ENCODE measurements at places on chromosomes 6 and 20.

DNA sequence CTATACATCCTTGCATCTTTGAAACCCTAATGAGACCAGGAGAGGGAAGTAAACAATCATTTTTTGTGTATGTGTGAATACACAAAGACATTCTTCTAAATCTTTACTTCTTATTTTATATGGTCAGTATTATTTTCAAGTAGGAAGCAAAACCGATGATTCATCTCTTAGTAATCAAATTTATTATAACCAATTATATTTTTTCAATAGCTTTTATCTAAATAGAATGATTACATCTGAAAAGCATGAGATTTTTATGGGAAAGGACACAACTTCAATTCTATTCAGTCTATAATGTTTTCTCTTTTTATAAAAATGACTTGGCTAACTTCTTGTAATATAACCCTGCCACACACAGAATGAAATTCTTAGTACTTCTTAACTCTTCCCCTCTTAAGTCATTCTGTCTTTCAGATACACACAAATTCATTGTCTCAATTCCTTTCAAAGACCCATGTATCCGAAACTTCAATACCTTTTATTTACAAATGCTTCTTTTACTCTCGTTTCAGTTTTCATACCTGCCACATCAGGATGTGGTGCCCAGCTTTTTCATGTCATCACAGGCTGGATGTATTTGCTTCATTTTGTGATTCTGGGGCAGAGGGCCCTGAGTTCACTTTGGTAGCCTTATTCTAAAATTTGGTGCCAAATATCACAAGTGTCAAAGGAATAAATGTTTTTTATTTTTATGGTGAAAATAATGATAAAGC is 227.0 kb downstream of the PHF3 start:
- no peak for DNase-seq

DNA sequence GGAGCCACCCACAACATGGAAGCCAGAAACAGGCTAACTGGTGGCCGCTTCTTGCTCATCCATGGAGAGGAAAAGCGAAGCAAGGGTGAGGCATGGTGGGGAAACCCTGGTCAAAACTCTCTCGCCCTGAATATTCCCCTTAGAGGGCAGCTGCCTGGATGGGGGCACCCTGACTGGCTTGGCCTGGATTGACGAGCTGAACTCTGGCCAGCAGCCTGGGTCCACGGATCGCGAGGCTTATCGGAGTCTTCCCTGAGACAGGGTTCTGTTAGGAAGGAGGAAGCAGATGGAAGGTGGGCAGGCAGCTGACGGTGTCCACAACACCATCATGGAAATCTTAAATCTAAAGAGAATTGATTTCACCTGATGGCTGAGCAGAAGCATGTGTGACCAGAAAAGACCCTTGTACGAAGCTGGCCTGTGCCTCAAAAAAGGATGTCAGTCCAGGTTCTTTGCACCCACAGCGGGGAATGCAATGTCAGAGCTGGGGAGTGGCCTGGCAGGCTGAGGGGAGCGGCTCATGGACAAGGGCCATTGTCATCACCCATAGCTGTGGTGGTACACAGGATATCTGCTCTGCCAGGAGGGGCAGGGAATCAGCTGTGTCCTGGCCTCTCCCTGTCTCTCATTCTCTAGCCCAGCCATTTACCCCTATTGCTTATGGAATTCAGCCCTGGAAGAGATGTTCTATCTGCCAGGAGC is 109.4 kb upstream of the SNX9 start:
- no peak for DNase-seq

DNA sequence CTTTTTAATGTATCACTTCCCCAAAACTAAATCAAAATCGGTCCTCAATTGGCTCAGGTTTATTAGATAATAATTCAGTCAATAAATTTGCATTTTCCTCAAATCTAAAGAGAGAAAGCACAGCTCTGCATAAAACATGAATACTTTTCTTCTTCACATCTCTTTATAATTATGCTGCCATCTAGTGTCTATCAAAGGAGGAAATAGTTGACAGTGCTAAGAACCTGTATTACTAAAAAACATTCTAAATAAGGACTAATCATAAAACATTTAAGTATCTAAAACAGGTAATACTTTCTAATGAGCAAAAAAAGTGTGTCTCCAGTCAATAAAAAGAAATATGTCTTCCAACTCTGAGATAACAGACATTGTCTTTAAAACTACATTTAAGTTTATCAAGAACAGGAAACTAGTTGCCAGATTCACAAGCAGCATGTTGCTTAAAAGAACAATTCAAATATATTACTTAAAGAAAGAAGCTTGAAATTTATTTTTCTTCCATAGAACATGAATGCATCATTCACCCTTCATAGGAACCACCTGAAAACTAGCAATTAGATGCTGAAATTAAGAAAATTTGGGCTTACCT is 56.5 kb upstream of the DST start:
- DNase-seq, result no peak

DNA sequence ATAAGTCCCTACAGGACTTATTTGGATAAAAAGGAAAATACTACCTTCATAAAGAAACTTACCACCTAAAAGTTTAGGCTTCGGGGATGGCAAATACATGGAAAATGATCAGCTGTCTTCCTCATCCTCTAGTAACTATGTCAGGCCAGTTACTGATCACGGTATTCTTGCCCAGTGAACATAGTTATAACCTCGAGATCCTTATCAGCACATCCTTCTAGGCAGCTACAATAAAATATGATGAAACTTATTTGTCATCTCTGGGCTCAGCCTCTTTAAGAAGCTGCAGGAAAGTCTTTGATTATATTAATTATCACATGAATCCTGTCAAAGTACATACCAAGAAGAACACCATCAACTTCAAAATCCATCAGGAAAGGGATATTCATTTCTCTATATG is 41.8 kb downstream of the SF3B5 start:
- DNase-seq, result no peak

DNA sequence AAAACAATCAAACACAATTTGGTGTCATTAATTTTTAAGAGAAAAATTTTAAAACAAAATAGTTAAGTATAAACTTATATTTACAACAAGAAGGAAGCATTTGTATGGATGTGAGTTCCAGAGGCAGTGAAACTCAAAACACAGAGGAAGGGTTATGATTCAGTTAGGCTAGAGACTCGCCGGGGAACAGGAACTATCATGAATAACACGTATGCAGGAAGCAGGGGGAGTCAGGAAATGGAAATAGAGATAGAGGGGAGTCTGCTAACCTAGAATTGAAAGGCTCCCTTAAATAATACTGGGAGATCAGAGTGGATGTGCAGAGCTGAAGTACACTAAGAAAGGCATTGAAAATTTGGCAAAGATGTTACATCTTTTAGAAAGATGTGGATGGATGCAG is 14.2 kb upstream of the HLA-DRB1 start:
- no peak for DNase-seq

GRCh38 chr6:27706431-27706830 is 205.8 kb downstream of the OR2B2 start:
- no peak for DNase-seq

DNA sequence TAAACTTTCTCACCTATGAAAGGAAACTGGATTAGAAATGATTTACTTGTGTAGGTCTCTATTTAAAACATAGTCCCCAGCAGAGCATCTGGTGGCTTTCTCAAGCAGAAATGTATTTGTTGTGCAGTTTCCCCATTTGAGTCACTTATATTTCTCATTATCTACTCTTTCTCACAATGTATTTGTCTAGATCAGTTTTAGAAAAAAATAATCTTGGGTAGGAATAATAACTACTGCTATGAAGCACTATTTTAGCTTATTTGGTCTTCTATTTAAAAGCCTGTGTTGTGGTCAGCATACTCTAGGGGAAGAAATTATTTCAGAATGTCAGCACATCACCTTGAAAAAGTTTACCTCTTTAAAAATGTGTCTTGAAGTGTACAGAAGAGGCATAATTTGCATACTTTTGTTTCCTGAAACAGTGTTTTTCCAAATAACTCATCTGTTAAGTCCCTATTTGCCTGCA is 60.9 kb upstream of the PRL start:
- DNase-seq, result no peak

GRCh38 chr6:38876475-38876874 is 161.4 kb downstream of the DNAH8 start:
- DNase-seq, result no peak

GRCh38 chr20:3146732-3147341 is 12.8 kb downstream of the FASTKD5 start:
- no peak for DNase-seq

DNA sequence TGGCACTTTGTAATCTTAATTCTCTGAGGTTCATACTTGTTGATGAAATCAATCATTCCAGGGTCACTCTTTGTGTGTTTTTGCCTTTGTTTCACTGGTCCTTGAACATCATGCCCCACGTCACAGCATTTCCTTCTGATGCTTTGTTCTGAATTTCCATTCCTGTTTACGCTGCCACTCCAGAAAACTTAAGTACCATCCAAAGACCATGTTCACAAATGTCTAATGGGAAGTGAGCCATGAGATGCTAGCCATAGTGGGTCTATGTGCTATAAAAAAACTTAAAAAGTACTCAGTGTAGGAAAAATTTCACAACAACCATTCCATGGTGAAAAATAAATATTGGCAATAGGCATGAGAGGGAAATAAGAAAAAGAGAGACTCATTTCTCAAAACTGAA is 232.0 kb downstream of the IBTK start:
- DNase-seq, result no peak

GRCh38 chr6:104597541-104598050 is 262.1 kb downstream of the HACE1 start:
- no peak for DNase-seq

- no peak for DNase-seq
Observed at GRCh38 chr6:51684603-51685002, 402.8 kb downstream of the PKHD1 start.

DNA sequence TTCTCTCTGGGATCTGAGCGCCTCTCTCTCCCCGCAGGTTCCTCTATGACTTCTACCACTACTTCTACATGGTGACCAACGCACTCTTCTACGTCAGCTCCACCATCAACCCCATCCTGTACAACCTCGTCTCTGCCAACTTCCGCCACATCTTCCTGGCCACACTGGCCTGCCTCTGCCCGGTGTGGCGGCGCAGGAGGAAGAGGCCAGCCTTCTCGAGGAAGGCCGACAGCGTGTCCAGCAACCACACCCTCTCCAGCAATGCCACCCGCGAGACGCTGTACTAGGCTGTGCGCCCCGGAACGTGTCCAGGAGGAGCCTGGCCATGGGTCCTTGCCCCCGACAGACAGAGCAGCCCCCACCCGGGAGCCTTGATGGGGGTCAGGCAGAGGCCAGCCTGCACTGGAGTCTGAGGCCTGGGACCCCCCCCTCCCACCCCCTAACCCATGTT is 36.3 kb upstream of the MRGBP start:
- DNase-seq, result no peak

- DNase-seq, result no peak
Observed at GRCh38 chr6:118625833-118626232, 25.6 kb downstream of the CEP85L start.

DNA sequence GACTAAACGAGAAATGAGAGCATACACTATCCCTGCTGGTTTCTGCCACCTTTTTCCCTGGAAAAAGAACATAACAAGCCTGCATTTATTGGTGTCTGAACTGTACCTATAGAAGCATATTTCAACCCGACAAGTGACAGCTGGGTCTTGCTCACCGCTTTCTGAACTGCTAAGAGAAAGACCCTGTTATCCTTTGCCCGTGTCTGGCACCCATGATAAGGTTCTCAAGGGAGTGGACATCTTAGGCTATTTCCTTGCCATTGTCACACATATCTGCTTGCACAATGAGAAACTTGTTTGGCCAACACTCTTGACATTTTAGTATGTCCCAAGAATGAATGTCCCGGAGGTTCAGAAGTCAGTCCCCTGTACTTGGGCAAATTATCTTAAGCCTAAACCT is 19.3 kb downstream of the RIPOR2 start:
- no peak for DNase-seq

- DNase-seq, result no peak
Observed at GRCh38 chr20:35657271-35657670, 7.4 kb downstream of the CPNE1 start.

- DNase-seq, result peak; percentile 25
Observed at GRCh38 chr6:138996524-138996923, 8.5 kb upstream of the REPS1 start.

DNA sequence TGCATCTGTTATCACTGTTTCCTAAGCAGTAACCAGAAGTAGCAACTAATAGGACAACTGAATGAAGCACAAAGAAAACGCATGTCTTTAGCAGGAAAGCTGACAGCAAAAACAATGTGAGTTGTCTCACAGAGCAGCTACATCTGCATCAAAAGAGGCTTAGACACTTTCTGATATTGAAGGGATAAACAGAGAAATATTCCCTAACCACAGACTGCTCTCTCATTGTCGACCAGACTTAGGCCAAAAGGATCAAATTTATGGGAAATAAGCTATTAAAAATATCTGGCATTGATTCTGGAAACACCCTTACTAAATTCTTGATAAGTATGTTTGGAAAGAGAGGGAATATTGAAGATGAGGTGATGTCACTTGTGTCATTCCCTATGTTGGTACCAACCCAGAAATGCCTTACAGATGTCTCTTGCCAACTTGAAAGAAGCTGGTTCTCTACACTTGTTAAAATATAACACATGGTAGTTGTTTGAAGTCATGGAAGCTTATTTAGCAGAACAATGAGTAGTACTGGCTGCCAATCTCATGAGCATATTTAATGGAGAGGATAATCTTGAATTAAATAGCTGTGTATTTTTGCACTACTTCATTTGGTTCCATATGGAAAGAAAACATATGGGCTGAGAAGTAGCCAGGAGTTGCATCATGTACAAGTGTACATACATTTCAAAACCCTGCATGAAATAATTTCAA is 929.3 kb upstream of the MAN1A1 start:
- DNase-seq, result no peak

DNA sequence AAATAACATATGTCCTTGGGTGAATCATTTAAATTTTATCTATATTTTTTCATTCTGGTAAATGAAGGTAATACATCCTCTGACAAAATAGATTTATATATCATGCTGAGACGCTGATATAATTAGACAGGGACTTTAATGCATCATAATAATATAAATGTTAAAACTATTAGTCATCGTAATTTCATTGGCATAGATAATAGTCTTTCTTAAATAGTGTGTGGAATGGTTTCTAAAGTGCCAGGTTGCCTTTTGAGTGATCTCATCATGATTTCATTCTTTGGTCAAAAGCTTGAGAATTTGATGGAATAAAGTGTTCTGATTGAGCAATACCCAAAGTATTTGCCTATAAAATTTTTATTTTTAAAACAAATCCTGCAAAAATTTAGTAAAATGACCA is 43.2 kb upstream of the BMP5 start:
- peak; percentile 16 for DNase-seq

All from AG08396 (cell line).